ENCODE measurements at places on chromosomes 7 and 10.
A peak's percentile ranks its signal among the peaks of the same experiment; 100 is the strongest.

DNA sequence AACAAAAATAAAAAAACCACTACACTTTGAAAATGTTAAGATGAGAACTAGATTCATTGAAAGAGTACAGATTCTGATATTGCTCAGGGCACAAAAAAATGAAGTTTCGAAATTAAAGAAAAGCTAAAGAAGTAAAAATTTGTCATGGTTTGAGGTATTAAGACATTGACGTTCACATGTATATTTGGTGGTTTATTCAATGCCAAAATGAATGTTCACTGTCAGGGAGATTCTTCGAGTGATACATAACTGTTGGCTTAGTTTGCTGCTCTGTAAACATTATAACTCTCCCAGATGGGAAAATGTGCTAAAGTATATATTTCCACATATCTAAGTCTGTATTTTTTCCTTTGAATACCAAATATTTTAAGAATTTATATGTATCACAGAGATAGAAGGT lies 345.0 kb downstream of the SEMA3D start:
- DNase-seq: no peak

- DNase-seq: peak; percentile 48
Measured at GRCh38 chr10:123009105-123009820, 457 bp downstream of the ACADSB start.

GRCh38 chr7:41921453-41921981 lies 218.6 kb upstream of the INHBA start:
- DNase-seq: no peak

- no peak for DNase-seq
Measured at GRCh38 chr7:28065308-28065707, 115.3 kb downstream of the JAZF1 start.

- peak; percentile 83 for DNase-seq
Measured at GRCh38 chr7:70630818-70631457, 501.0 kb upstream of the GALNT17 start.

DNA sequence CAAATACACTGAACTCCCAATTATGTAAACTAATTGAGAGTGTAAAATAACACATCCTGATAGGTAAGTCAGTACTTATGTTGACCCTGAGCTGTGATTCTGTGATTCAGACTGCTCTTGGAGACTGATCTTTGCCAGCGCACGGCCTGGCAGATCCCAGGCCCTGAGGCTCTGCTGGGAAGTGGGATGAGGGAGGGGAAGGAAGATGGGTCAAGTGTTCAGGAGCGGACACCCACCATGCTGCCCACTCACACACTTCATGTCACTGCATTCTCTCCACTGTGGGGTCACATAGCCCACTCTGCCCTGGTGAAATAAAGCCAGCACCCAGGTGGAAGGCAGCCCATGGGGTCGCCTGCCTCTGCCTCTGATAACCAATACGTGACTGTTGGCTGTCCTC lies 226.2 kb downstream of the TNS3 start:
- peak; percentile 20 for DNase-seq

- DNase-seq: no peak
Measured at GRCh38 chr7:71638108-71638507, 506.2 kb downstream of the GALNT17 start.

- DNase-seq: no peak
Measured at GRCh38 chr7:117110480-117111315, 157.4 kb downstream of the ST7 start.

GRCh38 chr7:23334482-23335056 lies 35.4 kb downstream of the MALSU1 start:
- DNase-seq: no peak

GRCh38 chr7:18829858-18830285 lies 287.6 kb downstream of the TWIST1 start:
- no peak for DNase-seq

DNA sequence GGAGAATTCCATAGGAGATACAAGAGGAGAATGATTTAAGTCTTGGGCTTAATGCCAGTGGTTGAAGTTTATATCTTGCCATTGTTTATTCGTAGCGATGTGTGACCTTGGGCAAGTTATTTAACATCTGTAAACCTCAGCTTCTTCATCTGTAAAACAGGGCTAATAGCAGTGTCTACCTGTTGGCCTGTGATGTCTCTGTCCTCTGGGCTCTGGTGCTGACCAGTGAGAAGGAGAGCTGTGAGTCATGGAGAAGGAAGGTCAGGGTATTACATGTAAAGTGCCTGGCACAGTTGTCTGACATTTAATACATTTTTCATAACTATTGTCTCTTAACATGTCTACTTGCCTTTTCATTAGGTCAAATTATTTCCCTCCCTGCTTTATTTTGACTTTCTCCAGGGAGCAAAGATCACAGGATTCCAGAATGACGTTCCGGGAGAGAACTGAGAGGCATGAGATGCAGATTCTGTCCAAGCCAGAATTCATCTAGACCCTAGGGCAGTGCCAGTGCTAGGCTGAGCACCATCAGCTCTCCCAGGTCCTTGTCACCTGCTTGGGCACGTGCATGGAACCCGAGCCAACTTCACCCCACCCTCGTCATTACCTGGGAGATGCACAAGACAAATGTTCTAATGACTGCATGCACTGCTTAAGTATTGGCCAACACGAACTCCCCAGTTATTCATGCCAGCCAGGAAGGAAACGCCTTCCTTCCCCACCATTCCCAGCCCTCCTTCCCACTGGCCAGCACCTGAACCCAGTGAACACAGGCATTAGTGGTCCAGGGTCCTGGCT lies 187.9 kb downstream of the DPY19L1 start:
- no peak for DNase-seq

GRCh38 chr7:49089717-49090116 lies 165.4 kb downstream of the CDC14C start:
- DNase-seq: no peak

DNA sequence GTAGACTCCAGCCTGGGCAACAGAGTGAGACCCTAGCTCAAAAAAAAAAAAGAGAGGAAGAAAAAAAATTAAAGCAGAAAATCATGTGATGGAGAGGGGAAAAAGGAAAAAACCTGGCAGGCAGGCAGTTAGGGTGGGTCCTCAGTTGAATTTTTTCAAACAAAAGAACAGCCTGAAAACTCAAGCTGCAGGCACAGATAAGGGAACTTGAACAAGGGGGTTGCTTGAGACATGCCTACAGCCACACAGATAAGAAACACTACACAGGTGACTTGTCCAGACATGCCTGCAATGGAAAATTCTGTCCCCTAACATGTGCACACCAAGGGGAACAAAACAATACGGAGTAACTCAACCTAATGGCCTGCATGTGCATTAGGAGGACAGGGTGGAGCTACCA lies 19.2 kb downstream of the VIM start:
- no peak for DNase-seq

GRCh38 chr10:62414359-62414758 lies 40.2 kb downstream of the ZNF365 start:
- no peak for DNase-seq

- DNase-seq: no peak
Measured at GRCh38 chr7:41045556-41046123, 657.2 kb downstream of the INHBA start.

DNA sequence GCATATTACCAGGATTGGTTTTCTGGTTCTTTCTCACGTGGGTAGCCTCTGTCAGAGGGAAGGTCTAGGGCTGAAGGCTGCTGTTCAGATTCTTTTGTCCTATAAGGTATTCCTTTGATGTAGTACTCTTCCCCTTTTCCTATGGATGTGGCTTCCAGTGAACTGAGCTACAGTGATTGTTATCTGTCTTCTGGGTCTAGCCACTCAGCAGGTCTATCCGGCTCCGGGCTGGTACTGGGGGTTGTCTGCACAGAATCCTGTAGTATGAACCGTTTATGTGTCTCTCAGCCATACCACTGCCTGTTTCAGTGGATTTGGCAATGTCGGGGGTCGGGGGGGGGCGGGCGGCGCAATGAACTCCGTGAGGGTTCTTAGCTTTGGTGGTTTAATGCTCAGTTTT lies 84.5 kb upstream of the C10orf90 start:
- DNase-seq: no peak

GRCh38 chr7:53292341-53292740 lies 256.9 kb downstream of the POM121L12 start:
- no peak for DNase-seq

- no peak for DNase-seq
Measured at GRCh38 chr7:128014811-128015210, 16.4 kb downstream of the LRRC4 start.

DNA sequence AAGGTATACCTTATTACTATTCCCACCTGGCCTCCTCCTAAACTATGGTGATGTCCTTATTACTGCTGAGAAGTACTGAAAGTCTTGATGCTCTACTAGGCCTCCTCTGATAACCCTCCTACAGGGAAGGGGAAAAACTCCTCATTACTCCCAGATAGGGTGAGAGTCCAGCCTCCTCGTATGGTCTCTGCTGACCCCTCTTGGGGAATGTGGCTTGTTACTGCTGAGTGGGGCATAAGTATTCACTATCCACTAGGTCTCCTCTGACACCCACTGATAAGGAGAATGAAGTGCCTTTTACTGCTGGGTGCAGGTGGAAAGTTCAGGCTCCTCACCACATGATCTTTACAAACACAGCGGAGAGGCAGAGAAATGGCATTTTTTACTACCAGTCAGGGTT lies 222.9 kb downstream of the CHRM2 start:
- DNase-seq: no peak

DNA sequence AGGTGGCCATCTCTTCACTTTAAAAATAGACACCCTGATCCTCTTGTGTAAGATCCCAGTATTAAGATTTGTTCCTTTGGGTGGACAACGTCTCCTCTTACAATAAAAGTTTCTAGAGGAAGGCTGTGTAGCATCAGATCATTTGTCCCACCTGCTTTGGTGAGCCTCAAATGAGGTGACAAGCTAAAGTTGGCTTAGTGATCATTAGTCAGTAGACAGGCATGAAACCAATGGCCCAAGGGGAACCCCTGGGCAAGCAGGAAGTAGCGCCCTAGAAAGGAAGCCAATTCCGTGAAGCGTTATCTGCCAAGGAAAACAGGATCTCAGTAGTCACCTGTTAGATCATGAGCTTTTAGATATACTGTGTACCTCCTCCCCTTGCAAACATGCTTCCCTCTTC lies 66.8 kb downstream of the PCGF5 start:
- DNase-seq: no peak

DNA sequence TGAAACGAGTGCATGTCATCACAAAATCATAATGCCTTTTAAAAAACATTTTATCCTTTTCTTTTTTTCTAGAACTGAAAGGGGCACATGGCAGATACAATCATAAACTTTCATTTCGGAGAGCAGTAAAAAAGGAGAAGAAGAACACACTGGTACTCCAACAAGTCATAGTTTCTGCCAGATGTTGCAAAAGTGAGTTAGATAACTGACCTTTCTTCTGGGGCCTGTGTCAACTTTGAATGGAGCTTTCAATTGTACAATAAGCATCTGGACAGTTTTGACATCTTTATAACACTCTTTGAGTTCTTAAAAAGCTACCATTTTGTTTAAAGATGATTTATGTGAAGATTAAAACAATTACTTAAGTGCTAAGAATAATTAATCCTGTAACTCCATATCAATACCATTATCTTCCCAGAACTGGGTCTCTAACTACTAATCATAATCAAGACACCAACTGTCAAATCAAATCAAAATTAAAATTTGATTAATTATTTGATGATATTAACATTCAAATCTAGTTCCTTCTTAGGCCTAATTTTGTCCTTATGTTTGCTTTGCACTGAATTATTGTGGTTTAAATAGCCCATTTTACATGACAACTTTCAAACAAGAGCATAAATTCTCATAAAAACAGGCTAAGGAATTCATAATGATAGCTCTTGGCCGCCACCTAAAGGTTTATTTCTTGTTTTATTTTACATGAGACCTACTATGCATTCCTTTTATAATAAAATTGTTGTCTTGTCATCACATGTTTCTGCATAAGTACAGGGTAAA lies 19.5 kb upstream of the ITGB8 start:
- DNase-seq: no peak

GRCh38 chr7:133354546-133355324 lies 101.9 kb downstream of the EXOC4 start:
- DNase-seq: no peak

DNA sequence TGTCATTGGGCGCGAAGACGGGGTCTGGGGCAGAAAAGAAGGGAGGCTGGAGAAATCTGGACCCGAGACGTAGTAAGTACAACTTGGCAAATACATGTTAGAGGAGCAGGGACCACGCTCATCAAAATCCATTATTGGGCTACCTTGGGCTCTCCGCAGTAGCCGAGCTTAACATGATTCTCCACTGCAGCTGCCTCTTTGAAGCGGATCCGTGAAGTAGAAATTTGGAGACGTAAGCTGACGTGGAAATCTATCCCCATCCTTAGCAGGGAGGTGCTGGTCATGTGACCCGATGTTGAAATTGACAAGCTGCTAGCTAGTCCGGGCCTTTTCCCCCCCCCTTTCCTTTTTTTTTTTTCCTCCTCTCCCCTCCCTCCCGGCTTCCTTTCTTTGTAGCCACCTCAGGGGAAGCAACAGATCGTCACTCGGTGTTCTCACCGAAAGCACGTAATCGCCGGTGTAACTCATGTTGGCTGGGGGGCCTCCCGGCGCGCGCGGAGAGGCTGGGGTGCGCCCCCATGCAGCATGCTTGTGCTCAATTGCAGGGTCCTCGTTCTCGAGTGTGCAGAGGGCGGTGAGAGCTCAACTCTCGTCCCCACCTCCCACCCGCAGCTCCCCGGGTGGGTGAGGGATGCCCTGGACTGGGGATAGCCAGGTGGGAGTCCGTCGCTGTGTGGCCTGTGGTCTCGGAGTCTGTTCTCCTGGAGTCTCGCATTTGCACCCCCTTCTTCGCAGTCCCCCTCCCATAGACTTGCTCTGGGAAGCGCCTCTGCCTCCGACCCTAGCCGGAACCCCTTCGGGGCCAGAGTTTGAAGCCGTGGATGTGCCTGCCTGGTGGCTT lies at the start of gene HOXA11:
HOXA11 (minus strand) TSS at position 220 of the 841 bp plus-strand sequence; CDS start at position 132, 88 bp downstream.
- DNase-seq: peak; percentile 81

- no peak for DNase-seq
Measured at GRCh38 chr7:80881351-80881900, 37.4 kb downstream of the SEMA3C start.

GRCh38 chr10:127459918-127460317 lies 89.2 kb upstream of the NPS start:
- DNase-seq: no peak

- no peak for DNase-seq
Measured at GRCh38 chr10:72087392-72087968, 871 bp downstream of the SPOCK2 start.

GRCh38 chr7:6181136-6181535 lies 91.3 kb downstream of the CYTH3 start:
- DNase-seq: no peak

GRCh38 chr7:25944777-25945515 lies 207.1 kb upstream of the NFE2L3 start:
- DNase-seq: no peak

DNA sequence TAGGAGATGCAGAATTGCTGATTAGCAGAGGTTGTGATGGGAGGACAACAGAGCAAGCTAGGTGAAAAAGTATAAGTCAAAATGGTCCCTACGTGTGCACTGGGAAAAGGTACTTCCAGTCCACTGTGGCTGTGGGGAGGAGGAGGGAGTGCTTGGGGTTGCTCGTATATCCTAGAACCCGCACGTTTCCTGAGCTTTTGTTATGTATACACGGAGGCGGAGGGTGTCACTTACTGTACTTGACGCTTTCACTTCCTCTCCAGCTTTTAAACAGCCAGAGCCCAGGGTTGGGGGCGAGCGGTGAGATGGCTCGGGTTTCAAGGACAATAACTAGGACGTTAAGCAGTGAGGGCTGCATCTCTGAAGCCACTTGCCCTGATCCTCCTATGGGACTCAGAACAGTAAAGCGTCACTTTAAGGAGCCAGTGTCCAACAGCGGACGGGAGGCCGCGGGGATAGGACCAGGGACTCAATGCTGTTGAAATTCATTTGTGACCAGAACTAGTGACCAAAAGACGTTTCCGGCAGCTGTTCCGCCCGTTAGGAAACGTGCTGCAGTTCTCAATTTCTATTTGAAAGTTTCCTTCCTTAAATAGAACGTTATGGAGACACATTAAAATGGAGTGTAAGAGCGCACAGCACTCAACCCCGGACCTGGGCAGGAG lies 985 bp upstream of the ETV1 start:
- DNase-seq: peak; percentile 84
